ENCODE measurements at places on chromosomes 4 and X.

DNA sequence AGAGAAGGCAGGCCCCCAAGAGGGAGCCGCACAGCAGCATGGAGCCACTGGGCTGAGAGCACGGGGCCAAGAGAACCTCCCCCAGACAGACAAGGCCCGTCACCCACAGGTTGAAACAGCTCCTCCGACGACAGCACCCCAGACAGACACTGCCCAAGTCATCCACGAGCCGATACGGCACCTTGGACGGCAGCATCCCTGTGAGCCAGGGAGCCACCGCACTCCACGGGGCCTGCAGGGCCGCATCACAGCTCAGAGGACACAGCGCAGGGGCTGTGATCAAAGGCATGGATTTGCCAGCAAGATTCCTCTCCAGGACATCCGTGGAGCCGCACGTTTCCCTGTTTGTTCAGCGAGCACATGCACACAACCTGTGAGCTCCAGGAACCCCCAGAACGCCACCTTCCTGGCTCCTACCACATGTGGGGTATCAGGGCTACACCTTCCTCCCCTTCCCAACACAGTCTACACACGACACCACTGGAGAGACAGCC is 3.9 kb downstream of the CTBP1 start:
- no peak for DNase-seq

DNA sequence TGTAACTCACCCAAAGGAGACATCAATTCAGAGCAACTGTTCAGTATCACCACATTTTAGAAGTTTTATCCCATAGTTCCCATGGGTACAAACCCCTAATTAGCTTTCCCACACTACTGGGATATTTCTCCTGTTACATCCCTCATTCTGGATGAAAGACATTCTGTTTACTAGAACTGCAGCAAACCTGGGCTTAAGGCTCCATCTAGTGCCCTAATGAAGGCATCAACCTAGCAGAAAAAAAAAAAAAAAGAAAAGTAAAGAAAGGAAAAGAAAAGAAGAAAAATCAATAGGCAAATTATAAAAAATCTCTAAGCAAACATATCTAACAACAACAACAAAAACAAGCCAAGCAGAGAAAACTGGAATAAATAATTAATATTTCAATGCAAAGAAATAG is 133.7 kb upstream of the CPXCR1 start:
- no peak for DNase-seq

DNA sequence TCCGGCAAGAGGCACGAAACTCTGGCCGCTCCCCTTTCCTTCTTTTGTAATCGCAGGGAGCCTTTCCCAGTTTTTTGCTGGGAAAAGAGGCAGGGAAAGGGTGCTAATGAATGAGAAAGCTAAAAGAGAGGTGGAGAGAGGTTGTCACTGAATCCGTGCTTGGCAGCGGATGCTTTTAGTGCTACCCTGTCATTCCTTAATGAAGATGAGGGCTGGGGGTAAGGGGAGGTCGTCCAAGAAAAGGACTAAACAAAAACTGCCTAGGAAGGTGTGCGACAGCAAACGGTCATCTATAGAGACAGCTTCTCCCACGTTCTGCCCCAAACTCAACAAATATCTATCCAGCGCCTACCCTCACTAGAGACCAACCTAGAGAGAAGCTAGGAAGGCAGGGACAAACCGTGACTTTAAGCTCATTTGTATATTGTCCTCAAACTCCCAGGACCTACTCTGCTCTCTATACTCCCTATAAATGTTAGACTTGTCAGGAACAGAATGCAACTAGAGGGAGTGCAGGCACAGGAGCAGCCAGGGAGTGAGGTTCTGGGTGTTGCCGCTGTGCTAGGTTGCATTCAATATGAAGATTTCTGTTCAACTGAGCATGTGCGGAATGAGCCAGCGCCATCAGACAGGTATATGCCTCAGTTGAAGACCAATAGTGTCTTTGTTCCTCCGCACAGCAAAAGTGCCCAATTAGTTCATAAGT is 777 bp upstream of the CASK start:
- DNase-seq: peak; percentile 37

DNA sequence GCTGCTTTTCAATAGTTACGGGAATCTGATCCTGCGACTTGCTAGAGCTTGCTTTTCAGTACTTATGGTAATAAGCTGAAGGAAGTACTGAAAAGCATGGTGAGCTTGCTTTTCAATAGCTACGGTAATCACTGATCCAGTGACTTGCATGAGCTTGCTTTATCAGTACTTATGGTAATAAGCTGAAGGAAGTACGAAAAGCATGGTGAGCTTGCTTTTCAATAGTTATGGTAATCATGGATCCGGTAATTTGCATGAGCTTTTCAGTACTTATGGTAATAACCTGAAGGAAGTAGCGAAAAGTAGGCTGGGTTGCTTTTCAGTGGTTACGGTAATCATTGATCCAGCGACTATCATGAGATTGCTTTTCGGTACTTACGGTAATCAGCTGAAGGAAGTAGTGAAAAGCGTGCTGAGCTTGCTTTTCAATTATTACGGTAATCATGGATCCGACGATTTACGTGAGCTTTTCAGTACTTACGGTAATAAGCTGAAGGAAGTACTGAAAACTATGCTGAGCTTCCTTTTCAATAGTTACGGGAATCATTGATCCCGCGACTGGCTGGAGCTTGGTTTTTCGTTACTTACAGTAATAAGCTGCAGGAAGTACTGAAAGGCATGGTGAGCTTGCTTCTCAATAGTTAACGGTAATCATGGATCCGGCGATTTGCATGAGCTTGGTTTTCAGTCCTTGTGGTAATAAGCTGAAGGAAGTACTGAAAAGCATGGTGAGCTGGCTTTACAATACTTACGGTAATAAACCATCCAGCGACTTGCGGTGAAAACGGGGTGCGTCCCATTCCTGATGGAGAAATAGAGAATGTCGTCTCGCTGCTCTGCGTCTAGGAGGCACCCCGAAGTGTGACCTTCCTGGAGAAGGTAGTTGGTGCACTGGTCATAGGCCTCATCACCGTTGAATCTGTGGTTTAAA is 6.5 kb downstream of the CRLF2 start:
- DNase-seq: peak; percentile 58

DNA sequence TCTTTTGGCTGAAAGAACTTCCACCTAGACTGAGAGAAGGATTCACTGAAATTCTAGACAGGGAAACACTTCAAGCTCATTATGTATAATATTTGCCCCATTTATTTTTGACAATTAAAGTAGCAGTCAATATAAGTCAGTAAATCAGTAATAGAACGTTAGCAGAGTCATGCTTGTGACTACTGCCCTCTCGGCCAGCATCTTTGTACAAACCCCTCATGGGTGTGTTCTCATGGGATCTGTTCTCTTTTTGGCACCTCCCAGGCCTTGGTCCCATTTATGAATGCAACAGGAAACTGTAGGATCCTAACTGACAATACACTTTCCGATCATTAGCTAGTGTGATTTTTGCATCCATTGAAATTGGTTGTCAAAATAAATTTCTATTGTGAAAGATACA is 2.9 kb downstream of the MSL3 start:
- no peak for DNase-seq
